ENCODE measurements at places on chromosomes 3 and 15. TPM values are rescaled to one million over a fixed set of nuclear protein-coding genes. Genes with fewer than 3 reads are reported as not detected.

- no peak for DNase-seq
Observed at GRCh38 chr3:178618197-178618596, 82.0 kb downstream of the KCNMB2 start.

- no peak for DNase-seq
Observed at GRCh38 chr3:43162230-43163084, 56.6 kb upstream of the POMGNT2 start.

- peak; percentile 18 for DNase-seq
Observed at GRCh38 chr3:195207056-195207455, 63.9 kb downstream of the XXYLT1 start.

DNA sequence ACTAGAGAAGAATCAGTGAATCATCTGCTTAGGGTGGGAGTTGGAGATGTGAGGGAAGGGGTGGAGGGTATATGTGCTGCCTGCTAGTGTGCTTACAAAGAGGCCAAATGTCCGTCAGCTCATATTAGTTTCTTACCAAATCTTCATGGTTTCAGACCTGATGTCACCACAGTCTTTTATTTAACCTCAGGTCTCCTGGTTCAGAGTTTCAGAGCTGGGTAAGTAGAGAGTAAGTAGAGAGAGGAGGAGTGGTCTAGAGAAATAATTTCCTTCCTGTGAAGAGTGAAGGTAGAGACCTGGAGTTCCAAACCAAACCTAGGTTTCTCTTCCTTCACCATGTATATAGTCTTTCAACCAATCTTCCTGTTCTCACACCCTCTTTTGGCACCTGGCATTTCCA is 17.5 kb upstream of the P2RY1 start:
- no peak for DNase-seq

GRCh38 chr15:58425185-58425584 is 6.6 kb upstream of the LIPC start:
- peak; percentile 41 for DNase-seq

DNA sequence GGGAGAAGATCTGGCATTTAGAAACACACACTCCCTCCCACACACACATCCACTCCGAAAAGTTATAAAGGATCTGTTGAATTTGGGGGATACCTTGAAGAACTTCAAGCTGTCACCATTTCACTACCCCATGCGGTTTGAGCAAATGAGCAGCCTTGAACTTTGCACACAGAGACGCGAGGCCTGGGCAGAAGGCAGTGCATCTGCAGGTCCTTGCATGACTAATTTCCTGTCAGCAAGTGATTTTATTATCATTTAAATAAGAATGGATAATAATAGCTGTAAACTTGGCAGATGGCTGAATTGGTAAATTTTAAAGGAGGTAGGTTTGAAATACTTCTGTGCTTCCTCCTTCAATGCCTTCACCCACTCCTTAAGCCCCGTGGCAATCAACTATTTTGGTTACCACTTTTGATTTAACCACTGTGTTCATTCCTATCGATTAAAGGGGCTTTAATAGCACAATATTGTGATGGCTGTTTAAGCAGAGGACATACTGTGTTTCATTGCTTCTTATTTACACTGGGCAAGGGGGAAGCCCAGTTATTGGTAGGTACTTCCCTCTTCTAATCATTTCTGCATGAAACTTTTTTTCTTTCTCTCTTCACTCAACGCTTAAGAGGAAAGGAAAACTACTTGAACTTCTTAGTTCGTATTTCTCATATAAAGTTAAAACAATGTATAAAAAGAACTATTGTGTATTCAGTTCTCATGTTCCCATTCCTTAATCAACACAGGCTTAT is 108.1 kb downstream of the ROBO2 start:
- DNase-seq, result no peak

DNA sequence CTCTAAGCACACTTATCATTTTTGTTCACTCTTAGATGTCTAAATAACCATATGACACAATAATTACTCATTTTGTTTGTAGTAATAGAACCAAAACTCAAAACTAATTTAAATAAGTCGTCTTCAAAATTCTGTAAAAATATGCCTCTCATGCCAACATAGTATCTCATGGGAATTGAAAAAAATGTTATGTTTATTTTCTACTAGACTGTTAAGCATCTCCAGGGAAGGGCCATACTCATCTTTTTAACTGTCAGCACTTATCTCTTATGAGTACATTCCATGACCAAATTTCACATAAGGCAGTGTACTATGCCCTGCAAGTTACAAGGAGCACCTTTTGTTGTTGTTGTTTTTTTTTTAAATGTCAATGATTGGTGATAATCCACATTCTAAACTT is 18.3 kb upstream of the USF3 start:
- no peak for DNase-seq

GRCh38 chr3:134372396-134373270 is 1.6 kb downstream of the AMOTL2 start:
- DNase-seq, result no peak

DNA sequence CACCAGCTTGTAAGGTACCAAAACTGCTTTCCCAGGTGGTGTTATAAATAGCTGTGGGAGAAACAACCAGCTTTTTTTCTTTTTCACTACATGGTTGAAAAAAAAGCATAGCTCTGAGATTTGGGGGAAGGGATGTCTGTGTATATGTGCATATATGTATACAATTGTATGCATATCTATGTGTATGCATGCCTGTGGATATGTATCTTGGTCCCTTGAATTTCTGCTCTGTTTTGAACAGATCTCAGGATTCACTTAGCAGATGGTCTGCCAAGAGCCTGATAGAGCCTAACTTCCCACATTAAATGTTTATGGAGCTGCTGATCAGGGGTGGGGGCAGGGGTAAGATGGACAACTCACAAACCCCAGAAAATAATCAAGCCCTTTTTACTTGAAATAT is 39.0 kb upstream of the CPNE4 start:
- DNase-seq, result no peak

- no peak for DNase-seq
Observed at GRCh38 chr15:22939051-22939450, 41.1 kb downstream of the CYFIP1 start.

DNA sequence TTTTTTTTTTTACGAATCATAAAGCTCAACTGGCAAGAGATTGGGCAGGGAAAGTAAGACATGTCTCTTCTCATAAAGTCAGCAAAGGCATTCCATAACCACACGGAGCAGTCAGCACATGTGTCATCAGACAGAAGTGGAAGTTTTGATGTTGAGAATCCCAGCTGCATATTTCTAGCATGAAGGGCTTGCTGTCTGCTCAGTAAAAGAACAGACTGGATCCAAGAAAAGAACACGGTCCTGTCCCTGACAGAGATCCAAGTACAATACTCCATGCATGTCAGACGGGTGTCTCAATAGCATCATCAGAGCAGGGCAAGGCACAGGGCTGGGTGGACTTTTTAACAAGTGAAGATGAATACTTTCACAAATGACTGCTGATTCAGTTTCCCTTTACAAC is 38.2 kb downstream of the ABI3BP start:
- no peak for DNase-seq

DNA sequence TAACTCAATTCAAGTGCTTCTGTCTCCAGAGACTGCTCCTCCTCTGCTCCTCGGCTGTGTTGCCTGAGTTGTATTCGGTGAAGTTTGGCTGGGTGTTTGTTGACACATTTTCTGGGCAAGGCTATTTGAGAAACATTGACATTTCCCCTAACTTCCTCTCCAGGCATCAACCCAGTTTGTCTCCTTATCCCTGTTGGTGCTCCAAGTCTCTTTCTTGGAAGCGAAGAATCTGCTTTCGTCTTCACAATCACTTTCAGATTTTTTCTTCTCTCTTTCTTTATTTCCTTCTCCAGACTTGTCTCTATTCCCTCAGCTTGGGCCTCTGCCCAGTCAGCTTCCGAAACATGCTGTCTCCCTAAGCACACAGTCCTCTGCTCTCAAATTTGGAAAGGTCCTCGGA is 84.7 kb downstream of the ETV5 start:
- DNase-seq, result no peak

GRCh38 chr3:169748670-169749069 is 16.2 kb downstream of the TERC start:
- DNase-seq, result no peak

DNA sequence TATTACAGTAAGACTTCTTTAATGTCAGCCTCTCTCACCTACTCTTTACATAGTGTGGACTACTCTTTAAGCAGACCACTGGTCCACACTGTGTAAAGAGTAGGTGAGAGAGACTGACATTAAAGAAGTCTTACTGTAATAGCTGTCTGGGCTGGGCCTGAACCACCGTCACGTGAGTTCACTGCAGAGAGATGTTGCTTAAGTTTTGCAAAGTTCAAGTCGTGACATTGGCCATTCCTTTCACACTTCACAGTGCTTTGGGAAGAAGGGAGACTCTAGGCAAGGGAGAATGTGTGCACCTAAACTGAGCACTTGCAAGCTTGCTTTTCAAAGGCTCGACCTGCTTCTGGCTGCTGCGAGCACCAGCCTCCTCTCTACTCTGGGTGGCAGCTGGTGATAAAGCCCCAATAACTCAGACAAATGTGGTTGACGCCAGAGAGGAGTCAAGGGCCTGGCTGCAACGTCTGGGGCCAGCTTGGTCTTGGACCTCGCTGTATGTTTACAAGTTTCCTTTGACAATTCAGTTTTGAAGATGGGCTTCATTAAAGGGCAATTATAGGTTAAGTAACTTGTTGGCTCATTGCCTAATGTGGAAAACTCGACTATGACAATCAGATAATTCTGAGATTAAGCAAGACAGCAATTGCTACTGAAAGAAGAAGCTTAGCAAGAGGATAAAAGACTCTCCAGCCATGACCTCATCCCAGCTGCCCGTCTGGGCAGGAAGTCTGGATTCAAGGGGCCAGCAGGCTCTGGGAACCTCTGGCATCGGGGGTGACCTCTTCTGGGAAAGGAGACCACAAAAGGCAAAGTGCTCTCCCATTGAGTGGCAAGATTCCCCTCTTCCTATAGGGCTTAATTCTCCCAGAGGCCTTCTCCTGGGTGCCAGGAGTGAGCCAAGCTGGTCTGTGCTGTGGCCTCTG is 242.1 kb upstream of the TLE3 start:
- no peak for DNase-seq

Gene TGM4
- total RNA-seq, result 0.63 TPM

Gene DAZL
- total RNA-seq, result not detected

Gene HES1
- 97.8 TPM for total RNA-seq
